CD4-positive, alpha-beta T cell treated with Interleukin-12 subunit alpha and Interleukin-12 subunit beta, for 1 hour (primary cell): ENCODE measurements at places on chromosomes 1 and 21.
A peak's percentile ranks its signal among the peaks of the same experiment; 100 is the strongest.

- no peak for DNase-seq
Observed at GRCh38 chr1:67662884-67663283, 22.1 kb upstream of the GADD45A start.

GRCh38 chr1:147549526-147549925 is 8.2 kb downstream of the BCL9 start:
- DNase-seq: no peak

GRCh38 chr21:36350282-36350910 is 30.4 kb downstream of the MORC3 start:
- no peak for DNase-seq

DNA sequence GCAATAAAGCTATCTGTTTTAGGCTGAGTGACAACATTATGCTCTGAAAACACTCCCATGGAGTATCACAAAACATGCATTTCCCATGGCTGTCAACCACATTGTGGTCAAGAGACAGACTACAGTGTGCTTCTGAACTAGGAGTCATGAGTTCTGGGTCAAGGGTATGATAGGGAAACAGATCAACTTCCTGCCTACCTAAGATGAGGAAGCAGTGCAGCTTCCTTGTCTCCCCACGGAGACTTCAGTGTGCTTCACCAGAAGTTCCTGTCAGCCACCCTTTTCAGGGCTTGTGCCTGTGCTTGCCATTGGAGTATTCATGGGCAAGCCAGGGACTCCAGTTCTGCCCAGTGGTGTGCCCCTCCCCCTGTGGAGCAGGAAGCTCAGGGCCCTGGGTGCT is 19.9 kb downstream of the LCE3E start:
- no peak for DNase-seq

DNA sequence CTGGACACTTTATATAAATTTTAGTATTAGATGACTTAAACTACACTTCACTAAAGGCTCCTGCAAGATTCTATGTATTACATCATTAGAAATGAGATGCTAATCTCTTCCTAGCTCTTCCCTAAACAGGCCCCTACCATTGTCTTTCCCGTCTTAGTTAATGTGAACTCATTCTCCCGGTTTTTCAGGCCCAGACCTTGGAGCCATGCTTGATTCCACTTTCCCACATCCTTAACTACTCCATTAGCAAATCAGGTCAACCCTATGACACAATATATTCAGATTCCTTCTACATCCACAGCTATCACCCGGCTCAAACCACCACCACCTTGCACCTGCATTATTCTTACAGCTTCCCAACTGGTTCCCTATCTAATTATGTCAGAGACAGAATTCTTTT is 73.3 kb downstream of the NVL start:
- DNase-seq: no peak

- no peak for DNase-seq
Observed at GRCh38 chr1:98766255-98766654, 104.7 kb downstream of the SNX7 start.

- DNase-seq: no peak
Observed at GRCh38 chr1:22731924-22732720, 21.5 kb downstream of the EPHB2 start.

GRCh38 chr1:2582391-2582790 is 4.2 kb upstream of the PRXL2B start:
- DNase-seq: no peak

DNA sequence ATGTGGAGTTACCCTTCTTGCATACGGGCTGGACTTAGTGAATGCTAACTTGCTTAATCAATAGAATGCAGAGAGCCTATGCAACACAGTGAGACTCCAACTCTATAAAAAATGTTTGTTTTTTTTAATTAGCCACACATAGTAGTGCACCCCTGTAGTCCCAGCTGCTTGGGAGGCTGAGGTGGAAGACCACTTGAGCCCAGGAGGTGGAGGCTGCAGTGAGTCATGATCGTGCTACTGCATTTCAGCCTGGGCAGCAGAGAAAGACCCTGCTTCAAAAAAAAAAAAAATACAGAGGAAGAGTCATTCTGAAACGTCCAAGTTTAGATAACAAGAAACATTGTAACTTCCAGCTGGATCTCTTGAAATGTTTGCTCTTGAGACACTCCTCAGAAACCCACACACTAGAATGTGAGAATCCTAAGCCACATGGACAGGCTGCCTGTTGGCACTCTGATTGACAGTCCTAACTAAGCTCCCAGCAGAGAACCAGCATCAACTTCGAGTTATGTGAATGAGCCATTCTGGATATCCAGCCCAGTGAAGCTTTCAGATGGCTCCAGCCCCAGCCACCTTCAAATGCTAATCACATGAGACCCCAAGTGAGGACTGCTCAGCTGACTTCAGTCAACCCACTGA is 20.0 kb upstream of the CAP1 start:
- no peak for DNase-seq

DNA sequence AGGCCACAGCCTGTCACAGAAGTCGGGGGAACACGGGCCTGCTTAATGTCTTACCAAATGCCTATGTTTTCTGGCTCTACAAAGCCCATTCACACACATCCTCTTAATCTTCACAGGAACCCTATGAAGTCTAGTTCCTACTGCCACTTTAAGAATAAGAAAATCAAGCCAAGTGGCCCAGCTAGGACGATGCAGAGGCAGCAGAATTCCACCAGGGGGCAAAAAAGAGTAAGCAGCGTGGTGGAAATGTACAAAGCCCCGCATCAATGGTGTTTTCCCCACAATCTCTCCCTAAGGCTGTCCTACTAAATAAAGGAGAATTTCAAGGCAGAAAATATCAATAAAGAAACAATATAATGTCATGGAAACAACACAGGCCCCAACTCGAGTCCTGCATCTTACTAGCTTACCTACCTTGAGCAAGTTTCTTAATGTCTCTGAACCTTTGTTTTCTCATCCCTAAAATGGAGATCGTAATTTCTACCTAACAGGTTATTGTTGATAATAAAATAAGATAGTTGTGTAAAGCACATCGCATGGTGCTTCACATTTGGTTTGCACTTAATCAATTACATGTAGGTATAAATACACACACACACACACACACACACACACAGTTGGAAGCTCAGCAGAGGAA is 21.4 kb downstream of the SEC16B start:
- peak; percentile 6 for DNase-seq

DNA sequence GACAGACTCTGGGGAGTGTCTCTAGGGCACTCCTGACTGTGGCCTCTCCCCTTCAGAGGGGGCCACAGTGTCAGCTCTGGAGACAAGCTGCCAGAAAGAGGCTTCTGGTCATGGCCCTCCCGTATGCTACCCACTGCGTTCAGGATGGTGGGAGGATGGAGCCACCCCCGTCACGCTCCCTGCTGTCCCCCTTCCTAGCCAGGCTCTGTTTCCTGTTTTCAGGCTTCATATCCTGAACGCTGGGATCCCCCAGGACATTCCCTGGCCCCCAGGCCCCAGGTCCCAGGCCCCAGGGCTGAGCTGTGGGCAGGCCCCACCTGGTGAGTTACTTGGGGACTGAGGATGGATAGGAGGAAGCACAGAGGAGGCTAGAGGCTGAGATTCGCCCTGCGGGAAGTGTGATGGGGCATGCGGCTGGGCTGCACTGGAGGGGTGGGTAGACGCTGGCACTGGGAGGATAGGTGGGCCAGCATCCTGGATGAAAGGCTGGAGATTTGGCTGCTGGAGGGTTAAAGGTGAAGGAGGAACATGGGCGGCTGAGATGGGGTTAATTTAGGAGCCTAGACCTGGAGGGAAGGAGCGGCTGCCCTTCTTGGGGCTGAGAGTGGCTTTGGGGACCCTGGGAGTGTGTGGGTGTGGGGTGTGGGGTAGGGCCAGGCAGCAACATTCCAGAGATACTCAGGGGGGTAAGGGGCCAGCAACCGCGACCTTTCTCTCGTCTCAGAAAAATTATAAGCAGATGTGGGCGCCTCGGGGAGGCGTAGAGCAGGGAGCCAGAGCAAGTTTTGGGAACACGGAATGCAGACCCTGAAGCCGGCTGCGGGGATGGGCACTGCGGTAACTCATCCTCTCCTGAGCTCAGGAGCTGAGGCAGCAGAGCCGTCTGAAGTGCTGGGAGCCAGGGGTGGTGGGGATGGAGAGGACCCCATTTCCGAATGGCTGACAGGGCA is 8.7 kb downstream of the PEAR1 start:
- DNase-seq: no peak

GRCh38 chr1:27147842-27148518 is 6.9 kb downstream of the SLC9A1 start:
- DNase-seq: no peak
